ENCODE measurements at places on chromosomes 16 and 17.
A peak's percentile ranks its signal among the peaks of the same experiment; 100 is the strongest.

- no peak for DNase-seq
Measured at GRCh38 chr16:29680180-29680598, 1.2 kb downstream of the QPRT start.

DNA sequence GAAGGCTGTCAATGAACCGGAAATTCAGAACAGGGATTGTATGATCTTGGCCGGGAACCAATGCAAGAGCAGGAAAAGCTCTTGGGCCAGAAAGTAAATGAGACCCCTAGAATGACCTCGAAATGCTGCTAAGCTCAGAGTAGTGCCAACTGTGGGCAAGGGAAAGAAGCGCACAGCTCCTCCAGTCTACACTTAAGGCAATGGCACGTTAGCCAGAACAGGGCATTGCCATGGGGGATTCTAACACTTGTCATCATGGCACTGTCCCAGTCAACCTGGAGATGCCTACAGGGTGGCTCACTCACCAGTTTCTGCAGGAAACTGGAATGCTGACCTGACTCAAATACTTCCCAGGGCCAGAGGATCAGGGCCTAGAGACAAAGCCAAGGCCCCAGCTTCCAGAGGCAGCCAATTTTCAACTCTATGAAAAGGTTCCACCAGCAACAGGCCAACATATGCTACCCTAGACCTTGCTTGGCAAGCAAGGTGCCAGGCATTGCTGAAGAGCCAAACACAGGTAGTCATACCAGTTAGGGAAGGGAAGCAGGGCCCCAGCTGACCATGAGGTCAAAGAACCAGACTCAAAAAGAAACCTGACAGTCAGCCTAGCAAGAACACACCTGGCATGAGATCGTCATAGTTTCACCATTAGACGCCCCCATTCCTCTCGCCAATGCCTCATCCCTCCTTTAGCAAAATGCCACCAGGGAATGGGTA lies 34.9 kb downstream of the ARHGAP17 start:
- no peak for DNase-seq

DNA sequence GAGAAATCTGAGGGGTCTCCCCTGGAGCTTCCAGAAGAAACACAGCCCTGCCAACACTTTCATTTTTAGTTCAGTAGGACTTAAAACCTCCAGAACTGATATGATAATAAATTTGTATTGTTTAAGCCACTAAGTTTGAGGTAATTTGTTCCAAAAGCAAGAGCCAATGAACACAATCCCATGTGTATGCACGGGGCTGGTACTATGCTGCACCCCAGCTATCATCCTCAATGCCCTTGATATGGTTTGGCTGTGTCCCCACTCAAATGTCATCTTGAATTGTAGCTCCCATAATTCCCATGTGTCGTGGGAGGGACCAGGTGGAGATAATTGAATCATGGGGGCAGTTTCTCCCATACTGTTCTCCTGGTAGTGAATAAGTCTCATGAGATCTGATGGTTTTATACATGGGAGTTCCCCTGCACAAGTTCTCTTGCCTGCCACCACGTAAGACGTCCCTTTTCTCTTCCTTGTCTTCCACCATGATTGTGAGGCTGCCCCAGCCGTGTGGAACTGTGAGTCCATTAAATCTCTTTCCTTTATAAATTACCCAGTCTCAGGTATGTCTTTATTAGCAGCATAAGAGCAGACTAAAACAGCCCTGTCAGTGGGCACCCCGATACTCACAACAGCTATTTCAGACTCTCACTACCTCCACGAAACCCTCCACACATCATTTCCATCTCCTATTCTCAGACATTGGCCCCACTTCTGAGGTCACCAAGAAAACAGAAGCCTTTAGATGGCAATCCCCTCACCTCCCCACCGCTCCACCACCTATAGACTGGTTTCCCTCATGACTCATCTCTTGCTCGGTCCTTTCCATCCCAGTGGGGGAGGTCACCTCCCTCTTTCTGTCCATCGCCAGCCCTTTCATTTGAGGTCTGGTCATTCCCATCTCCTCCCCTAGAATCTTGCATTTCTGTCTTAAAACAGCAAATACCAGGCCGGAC lies 8.9 kb upstream of the CACNG1 start:
- DNase-seq = no peak

GRCh38 chr17:30832438-30833124 lies 815 bp downstream of the ATAD5 start:
- no peak for DNase-seq

- DNase-seq = no peak
Measured at GRCh38 chr16:20784204-20784603, 20.4 kb downstream of the ACSM3 start.

GRCh38 chr17:79811011-79811867 lies 14.4 kb upstream of the CBX8 start:
- DNase-seq = no peak

- DNase-seq = no peak
Measured at GRCh38 chr17:66123163-66123562, 68.8 kb downstream of the CEP112 start.

GRCh38 chr17:45022288-45022648 lies 29.2 kb downstream of the DCAKD start:
- no peak for DNase-seq

GRCh38 chr16:2275476-2276367 lies 7.8 kb upstream of the RNPS1 start:
- no peak for DNase-seq

DNA sequence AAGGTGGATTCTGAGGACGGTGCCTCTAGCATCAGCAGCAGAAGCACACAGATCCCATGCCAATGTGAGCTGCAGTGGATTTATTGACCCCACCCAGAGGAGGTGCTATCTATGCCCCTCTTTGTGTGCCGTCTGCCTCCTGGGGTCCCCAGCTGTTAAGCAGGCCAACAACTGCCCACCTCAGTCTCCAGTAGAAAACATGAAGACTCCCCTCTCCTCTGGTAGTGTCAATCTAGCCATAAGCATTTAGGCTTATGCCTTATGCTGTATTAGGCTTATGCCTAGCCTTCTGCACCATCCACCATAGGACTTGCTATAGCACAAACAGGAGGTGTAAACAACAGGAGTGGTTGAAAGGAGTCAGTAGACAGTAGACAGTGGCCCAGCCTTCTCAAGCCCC lies 417.9 kb upstream of the C16orf82 start:
- no peak for DNase-seq

DNA sequence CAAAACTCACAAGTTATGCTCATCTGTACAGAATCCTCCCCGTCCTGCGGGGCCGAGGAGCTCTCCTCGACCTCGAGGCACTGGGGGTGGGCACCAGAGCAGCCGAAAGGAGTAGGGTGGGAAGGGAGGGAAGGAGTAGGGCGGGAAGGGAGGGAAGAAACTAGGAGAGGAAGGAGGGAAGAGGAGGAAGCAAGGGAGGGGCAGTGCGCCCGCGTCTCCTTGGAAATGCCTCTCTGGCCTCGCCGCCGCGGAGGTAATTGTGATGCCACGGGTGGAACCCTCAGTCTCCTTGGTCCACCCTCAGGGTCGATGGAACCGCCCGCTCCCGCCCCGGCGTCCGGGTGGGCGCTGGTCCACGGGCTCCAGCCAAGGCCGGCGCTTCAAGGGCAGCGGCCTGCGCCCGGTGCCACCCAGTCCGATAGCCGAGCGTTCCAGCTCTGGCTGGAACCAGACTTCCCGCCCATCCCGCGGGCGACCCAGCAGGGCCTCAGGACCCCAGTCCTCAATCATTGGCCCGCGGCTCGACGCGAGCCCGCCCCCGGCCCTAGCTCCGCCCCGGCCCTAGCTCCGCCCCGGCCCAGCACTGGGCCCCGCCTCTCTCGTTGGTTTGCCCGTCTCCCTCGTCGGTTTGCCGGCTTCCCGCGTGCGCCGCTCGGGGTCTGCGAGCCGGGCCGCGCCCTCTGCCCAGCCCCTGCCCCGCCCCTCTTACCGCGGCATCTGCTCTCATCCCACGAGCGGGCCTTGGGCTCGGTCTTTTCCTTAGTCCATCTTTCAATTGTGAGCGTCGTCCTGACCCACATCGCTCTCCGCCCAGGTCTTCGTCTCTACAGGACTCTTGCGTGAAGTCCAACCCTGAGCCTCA lies 596 bp downstream of the PROCA1 start:
- DNase-seq = peak; percentile 96

GRCh38 chr17:62351176-62351575 lies 29.2 kb upstream of the EFCAB3 start:
- DNase-seq = no peak
